Activated naive CD4-positive, alpha-beta T cell treated with anti-CD3 and anti-CD28 coated beads, Interleukin-2, amount 50 U/mL, for 16 hours (primary cell): ENCODE measurements at places on chromosomes 1 and 21.
A peak's percentile ranks its signal among the peaks of the same experiment; 100 is the strongest.

GRCh38 chr1:225635649-225636048 is 17.3 kb downstream of the ENAH start:
- DNase-seq, result no peak

DNA sequence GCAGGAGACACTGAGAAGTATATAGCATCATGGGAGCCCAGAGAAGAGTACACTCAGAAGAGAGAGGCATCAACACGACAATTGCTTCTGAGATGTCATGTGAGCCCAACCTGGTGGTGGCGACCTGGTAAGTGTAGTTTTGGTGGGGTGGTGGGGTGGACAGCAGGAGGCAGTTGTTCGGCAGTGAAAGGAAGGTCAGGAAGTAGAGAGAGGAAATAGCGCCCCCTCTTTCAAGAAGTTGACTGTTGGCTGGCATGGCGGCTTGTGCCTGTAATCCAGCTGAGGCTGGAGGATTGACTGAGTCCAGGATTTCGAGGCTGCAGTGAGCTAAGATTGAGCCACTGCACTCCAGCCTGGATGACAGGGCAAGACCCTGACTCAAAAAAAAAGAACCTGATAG is 12.6 kb downstream of the RSPO1 start:
- DNase-seq, result no peak

DNA sequence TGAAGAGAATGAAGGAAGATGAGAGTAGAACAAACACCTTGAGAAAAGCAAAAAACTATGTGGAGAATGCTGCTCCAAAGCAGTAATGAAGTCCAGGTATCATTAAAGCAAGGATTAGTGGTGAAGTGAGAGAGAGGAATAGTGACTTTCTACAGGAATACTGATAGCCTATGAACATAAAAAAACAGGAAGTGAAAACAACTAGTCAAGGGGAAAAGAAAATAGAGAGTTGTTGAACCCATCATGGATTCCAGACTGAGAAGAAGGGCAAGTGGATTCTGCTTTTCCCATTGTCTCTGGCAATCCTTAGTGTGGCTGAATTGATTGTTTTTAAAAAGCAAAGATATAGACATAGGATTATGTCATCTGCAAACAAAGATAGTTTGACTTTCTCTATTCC is 119.9 kb upstream of the LHX8 start:
- no peak for DNase-seq

DNA sequence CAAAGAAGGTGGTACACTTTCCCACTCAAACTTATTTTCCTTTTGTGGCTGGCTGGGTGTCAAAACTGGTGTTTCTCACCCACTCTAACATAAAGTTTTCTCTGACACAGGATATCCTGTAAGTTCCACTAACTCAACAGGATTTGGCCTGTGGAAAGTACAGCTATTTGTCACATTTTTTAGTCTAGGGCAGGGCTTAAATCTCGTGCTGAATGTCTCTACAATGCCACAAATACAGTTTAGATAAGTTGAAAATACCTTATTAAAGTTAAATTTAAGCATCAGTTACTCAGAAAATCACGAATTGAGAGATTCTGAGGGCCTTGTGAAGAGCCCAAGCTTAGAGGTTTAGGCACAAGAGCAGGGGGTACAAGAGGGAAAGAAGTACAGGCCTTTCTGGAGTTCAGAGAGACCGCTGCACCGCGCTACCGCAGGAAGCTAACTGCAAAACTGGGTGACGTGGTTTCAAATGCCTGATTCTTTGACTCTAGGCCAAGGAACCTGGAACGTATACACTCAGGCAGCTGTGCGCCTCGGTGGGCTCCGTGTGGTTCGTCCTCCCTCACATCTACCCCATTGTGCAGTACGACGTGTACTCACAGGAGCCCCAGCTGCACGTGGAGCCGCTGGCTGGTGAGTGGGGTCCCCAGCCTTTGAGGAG is 23.4 kb upstream of the PWP2 start:
- DNase-seq, result peak; percentile 53

DNA sequence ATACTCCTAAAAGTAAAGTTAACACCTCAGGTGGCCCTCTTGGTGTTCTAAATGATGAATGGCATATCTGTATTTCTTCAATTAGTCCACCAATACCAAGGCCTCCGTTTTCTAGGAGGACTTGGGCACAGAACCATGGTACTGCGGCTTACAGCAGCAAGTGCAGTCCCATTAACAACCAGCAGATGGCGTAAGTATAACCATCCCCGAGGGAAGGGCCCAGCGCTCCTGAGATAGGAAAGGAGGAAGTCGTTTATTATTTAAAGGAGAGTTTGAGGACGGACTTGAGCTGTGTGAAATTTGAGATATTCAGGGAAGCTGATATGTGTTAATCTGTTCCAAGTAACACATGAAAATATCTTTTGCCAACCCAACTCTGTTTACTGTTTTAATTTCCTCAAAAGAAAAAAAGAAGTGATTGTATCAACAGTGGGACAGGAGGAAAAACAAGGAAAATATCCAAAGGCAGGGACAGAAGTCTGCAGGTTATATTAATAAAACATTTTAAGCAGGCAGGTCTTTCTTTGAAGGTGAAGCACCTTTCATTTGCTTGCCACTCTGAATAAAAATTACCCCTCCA is 37.7 kb upstream of the KCNJ15 start:
- peak; percentile 62 for DNase-seq

DNA sequence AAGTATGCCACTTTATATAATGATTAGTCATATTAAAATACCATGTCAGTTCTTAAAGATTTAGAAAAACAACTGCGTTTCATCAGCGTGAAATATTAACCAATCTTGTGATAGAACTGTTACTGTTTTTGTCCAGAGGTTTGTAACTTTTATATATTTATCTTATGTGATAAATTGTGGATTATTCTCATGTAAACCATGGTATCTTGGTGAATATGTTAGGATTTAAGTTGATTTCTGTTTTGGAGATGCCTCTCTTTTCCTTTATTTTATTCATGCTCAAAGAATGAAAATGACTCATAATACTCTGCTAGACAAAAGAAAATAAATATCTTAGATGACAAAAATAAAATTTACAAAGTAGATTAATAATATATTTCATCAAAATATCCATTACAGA is 88.4 kb downstream of the ADGRL4 start:
- DNase-seq, result no peak

DNA sequence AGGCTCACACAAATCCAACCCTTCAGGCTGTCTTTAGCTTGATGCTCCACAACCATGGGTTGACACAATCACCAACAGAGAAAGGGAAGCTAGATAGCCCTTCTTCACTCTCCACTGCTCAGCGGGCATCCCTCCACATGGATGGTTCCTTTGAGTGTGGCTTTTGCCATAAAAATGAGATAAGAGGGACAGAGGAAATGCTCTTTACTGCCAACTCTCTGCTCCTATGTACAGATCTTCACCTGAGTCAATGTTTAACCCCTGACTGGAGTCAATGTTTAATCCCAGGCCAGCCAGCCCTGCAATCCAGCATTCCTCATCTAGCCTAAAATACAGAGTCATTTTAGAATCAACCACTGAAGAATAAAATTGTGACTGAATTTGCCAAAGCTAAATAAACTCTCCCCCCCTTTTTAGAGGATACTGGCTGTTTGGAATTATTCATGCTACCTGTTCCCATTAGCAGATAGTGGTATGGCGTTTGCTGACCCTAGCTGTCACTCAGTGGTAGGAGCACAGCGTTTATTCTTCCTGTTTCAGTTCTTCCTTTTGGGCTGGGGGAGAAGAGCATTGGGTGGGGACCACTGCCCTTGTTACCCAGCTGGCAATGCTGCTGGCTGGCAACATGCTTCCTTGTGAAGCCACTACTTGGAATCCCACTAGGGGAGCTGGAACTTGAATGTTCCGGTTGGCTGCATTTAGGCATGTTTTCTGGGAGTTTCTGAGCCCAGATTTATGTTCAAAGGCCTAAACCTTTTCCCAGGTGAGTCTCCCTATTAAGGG is 5.2 kb upstream of the PIGR start:
- DNase-seq, result no peak

GRCh38 chr1:20787840-20788795 is 1.0 kb upstream of the HP1BP3 start:
- no peak for DNase-seq

DNA sequence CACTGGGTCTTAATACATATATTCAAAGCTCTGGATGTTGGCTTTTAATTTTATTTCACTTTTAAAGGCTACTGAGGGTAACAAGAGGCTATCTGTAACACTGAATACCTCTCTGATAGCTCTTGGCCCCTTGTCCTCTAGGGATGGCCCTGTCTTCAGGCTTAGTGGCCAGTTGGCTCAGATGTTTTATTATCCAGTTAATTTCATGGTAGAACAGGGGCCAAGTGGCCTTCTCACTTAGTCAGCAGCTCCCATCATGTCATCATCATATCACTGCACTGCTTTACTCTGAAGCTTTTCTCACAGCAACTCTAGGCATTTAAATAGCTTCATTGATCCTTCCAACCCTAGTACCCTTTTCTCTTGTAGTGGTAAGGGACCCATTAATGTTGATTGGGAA is 40.2 kb upstream of the MACF1 start:
- DNase-seq, result no peak

GRCh38 chr21:38429011-38429410 is 69.3 kb downstream of the ERG start:
- DNase-seq, result no peak
